ENCODE measurements at places on chromosomes 6 and 20.
A peak's percentile ranks its signal among the peaks of the same experiment; 100 is the strongest.

- no peak for DNase-seq
These were observed 18.1 kb downstream of the ULBP3 start for GRCh38 chr6:150050846-150051245.

DNA sequence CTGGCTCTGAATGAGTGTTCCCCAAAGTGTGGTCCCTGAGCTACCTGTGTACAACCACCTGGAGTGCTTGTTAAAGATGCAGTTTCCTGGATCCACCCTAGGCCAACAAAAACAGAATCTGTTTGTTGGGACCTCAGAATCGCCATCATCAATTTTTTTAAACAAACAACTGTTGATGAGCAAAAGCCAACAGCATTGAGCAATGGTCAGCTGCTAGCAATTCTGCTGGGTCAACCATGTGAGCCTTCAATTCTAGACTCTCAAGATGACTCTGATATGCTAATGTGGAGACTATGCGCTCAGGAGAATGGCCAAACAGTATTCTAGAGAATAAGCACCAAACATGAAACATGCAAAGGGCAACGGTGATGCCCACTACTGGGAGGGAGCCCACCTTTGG lies 64.4 kb upstream of the IYD start:
- no peak for DNase-seq

- no peak for DNase-seq
These were observed 120.7 kb downstream of the MTFR2 start for GRCh38 chr6:136129365-136129764.

DNA sequence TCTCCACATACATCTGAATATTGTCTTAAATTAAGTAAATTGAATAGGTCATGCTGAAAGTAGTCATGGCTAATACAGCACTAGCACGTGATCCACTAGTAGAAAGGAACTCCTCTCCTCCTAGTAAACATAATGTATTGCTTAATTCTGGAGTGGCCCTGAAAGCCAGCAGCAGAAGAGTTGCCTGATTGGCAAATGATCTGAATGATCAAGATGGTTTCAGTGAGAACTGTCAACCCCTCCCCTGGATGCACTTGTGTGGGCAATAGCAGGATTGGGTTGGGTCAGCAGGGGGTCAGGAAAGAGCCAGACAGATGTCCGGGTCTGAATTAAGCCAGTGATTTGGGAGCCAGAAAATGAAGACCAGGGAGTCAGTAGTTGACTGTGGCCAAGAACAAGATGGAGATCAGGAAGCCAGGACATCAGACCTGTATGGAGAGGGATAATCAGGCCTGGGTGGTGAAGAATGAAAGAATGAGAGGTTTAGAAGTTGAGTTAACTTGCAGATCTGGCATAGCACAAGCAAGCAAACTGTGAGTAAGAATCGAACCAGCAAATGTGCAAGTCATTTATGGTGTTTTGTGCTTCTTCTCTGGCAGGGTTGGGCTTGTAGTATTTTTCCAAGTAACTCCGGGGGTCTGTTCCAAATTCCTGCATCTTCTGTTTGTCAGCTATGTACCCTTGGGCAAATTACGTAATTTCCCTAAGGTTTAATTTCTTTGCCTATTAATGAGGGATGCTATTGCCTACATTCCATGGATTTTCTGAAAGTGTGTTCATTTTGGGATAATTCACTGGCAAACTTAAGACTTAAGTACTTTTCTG lies 304.9 kb downstream of the CD109 start:
- DNase-seq, result no peak

DNA sequence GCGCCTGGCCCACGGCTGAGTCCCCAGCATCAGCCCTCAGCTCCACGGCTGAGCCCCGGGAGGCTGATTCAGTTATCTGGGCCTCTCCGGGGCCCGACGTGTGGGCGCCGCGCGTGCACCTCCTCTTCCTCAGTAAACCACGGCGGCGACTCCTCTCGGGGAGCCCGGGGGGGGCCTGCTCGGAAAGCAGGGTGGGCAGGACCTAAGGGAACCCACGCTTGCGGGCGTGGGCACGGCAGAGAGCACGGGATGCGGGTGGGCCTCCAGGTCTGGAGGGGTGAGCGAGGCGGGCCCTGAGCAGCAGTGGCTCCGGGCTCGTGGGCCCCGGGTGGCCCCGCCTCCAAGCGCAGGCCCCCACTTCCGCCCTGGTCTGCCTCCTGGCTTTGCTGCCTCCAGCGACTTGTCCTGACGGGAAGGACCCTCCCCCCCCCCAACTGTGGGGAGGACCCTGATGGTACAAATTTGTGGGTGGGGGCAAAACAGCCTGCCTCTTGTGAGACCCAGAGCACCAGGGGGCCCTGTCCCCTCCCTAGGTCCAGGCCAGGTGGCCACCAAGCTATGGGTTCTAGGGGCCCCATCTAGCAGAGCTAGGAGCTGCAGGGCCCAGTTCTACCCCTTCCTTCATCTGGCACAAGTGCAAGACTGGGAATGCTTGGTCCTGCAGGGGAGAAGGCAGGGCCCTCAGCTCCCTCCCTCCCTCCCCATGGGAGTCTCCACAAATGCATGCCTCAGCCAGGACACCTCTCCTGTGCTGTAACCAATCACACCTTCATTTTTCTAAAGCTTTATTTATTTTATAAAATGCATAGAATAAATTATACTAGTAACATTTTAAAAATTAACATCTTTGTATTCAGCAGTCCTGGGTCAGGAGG lies 16.9 kb downstream of the UCKL1 start:
- no peak for DNase-seq

DNA sequence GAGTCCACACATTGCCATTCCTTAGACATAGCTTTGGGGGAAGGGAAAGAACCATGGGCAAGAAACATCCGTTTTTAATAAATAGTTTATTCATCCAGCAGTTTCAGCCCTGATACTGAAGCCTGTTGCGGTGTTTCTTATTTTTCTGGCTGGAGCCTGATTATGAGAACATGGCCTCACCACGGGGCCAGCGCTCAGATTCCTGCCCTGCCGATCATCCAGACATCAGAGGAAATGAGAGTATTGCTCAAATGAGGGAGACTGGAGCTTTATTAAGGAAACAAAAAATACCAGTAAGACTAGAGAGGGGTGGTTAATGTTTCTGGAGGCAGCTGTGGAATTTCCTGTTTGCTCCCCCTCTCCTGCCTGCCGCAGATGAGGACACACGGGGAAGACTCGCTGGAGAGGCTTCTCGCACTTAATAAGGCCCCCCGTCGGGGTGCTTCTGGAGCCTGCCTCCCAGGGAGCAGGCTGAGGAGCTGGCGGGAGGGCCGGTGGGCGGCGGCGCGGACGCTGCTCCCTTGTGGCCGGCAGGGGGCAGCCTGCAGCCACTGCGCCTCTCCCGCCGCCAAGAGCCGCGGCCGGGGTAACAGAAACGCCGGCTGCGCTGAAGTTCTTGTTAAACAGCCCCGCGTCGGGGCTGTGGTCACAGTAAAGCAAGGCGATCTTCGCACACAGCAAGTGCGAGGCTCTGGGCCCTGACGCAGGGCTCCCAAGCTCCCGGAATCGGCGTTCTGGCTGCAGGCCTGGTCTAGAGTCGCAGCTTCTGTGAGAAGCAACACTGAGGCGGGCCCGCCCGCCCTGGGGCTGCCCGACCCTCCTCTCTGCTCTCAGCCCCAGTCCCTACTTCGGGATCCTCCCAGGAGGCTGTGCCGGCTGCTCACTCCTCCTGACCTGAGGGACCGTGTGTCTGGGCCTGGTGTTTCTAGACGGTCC lies 17.5 kb downstream of the LEMD2 start:
- peak; percentile 68 for DNase-seq

- DNase-seq, result no peak
These were observed 289.4 kb upstream of the STXBP5 start for GRCh38 chr6:146914489-146915483.

GRCh38 chr6:157708933-157709332 lies 114.1 kb upstream of the SNX9 start:
- no peak for DNase-seq

GRCh38 chr6:136846046-136846445 lies 23.7 kb downstream of the PEX7 start:
- no peak for DNase-seq

DNA sequence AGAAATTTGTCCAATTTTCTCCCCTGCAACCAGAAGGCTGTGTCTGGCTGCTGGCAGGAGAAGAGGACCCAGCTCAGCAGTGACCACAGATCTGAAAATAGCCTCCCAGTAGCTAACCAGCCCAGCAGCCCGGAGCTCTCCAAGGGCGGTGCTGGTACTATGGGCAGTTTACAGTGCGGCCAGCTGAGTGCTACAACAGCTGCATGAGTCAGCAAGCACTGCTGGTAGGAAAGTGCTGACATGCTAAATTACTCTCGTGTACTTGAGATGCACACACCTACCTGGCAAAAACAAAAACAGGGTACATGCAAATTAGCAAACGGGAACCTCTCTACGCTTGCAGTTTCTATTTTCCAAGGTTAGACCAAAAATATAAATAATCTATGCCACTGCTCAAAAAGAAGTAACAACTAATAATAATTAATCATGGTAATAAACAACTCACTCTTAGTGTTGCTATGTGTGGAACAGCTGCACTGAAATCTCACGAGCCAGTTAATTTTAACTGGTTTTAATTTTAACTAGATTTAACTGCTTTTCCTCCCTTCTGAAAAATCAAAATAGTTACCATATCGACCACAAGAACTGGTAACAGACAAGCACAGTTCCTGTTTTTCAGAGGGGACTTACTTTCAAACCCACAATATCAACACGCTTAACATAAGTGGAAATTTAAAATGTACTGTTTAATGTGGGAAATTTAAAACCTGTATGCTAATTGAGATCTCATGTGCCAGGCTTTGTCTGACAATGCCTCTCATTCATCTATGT lies 10.8 kb downstream of the BACH2 start:
- DNase-seq, result peak; percentile 46

- no peak for DNase-seq
These were observed 12.5 kb upstream of the TMEM30A start for GRCh38 chr6:75296811-75297779.

- DNase-seq, result no peak
These were observed 168.2 kb upstream of the RIN2 start for GRCh38 chr20:19589787-19590362.

DNA sequence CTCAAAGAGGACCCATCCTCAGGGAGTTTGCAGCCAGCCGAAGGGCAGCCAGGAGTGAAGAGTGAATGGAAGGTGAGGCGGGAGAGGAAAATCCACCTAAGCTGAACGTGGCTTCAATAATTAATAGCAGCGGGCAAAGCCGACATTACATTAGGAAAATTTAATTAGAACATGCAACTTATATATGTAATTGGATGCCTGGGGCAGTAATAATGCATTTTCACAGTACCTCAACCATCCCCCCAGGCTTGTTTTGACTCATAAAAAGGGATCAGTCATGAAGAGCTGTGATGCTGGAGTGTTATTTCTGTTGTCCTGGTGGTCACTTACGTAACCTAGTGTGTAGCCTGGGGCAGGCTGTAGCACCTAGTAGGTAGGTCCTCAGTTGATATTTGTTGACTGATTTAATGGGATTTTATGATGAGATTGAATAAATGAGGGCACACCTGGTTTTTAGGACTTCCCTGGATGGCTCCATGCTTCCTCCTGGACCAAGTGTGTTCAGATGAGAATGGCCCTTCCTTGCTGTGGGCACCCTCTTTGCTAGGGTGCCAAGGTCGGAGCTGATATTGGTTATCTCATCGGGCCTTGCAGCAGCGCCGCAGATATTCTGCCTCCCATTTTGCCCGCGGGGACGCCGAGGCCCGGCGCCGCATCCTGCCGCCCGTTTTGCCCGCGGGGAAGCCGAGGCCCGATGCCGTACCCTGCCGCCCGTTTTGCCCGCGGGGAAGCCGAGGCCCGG lies 128.8 kb downstream of the CDH26 start:
- no peak for DNase-seq

GRCh38 chr6:39296745-39297640 lies 17.2 kb downstream of the KCNK17 start:
- DNase-seq, result no peak

GRCh38 chr6:159398633-159399032 lies 229.4 kb downstream of the FNDC1 start:
- no peak for DNase-seq

- no peak for DNase-seq
These were observed 301.0 kb upstream of the SLC35B3 start for GRCh38 chr6:8736156-8736895.

DNA sequence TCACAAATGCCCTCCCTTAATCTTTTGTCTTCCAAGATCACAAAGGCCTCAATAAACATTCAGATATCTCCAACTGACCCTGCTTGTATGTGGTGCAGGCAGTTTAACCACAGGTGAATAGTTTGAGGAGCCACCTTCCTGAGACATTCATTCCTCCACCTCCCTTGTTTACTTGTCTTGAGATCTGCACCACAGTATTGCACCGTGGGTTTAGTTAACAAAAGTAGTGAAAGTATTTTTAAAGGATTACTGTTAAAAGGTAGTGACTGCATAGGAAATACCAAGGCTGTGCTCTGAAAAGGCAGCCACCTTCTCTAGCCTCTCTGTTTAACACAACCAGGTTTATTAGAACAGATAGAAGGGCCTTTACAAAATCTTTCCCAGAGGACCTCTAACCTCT lies 46.5 kb downstream of the SESN1 start:
- DNase-seq, result no peak

DNA sequence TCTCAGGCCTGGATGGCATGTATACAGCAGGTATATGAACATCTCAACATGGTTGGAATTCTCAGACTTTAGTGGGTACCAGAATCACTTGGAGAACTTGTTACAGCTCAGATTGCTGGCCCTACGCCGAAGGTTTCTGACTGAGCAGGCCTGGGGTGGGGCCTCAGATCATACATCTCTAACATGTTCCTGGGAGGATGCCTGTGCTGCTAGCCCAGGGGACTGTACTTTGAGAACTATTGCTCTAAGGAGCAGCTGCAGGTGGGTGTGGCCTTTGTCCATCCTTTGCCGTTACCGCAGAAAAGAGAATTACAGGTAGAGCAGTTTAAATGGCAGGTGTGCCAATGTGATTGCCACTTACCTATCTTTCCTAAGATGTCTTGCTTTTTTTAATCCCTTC lies 310.5 kb upstream of the JAG1 start:
- no peak for DNase-seq

DNA sequence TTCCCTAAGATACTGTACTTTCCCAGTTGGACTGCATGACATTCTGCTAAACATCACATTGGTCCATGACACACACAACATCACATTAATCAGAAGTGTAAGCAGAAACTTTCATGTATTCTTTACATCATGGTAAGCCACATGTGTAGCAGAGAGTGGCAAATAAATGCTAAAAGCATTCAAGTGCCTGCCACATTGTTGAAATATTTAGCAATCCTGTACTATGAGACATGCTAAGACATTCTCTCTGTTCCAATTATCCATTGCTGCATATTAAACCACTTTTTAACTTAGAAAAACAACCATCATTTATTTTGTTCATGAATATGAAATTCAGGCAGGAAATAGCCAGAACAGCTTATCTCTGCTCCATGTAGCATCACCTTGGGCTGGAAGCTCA lies 207.7 kb upstream of the GJE1 start:
- no peak for DNase-seq

- no peak for DNase-seq
These were observed 81.8 kb upstream of the EYA4 start for GRCh38 chr6:133159255-133159795.

DNA sequence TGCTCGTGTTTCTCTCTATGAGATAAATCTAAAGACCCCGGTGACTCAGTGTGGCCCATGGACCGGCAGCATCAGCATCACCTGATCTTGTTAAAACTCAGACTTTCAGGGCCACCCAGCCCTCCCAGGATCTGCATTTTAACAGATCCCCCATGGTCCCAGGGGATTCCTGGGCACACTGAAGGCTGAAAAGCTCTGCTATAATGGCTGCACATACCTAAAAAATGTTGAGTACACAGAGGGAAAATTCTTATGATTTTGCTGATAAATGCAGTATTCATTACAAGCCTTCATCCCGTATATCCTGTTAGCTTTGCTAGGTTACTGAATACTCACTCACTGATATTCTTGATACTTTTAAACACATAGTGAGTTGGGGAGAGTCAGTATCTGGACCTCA lies 200.5 kb downstream of the MYLK4 start:
- DNase-seq, result no peak

Data from activated naive CD4-positive, alpha-beta T cell treated with anti-CD3 and anti-CD28 coated beads, Interleukin-2, amount 50 U/mL, for 16 hours (primary cell).